ENCODE measurements at places on chromosomes 2 and 18. TPM values are rescaled to one million over a fixed set of nuclear protein-coding genes. Genes with fewer than 3 reads are reported as not detected.

Gene TEKT4
- total RNA-seq = 0.14 TPM

Gene FOSL2
- 162 TPM for total RNA-seq

Gene CXCR1
- not detected for total RNA-seq

Gene RGPD4
- not detected for total RNA-seq

Gene G6PC2
- not detected for total RNA-seq

Gene RTKN
- 86.4 TPM for total RNA-seq

Gene NTSR2
- total RNA-seq = not detected

Gene MOCOS
- total RNA-seq = 7.5 TPM

Gene PLEKHB2
- total RNA-seq = 71.4 TPM

Gene FBXO36
- total RNA-seq = 2.3 TPM

Gene TUBB8B
- not detected for total RNA-seq

Gene ADAM23
- total RNA-seq = 2.4 TPM

Gene CD207
- total RNA-seq = 0.52 TPM

Gene C1GALT1C1L
- 0.92 TPM for total RNA-seq

Gene ANKRD30B
- not detected for total RNA-seq

Gene FHL2
- total RNA-seq = 59.1 TPM

Gene EPAS1
- 221 TPM for total RNA-seq

Gene DSG4
- total RNA-seq = not detected

Gene STARD6
- total RNA-seq = not detected

Gene RPL37A
- 1,676 TPM for total RNA-seq

Gene MGAT4A
- 34.4 TPM for total RNA-seq

Gene FBXO11
- total RNA-seq = 58.2 TPM

Gene COL4A4
- 30.4 TPM for total RNA-seq

Gene DSG2
- total RNA-seq = 103 TPM

Gene GPR17
- 0.17 TPM for total RNA-seq

Gene CASP10
- total RNA-seq = 18.9 TPM

Gene EGR4
- not detected for total RNA-seq

Gene IL37
- 0.29 TPM for total RNA-seq

Gene MYO3B
- total RNA-seq = 0.23 TPM

Gene CFAP65
- 0.29 TPM for total RNA-seq

Gene EMX1
- total RNA-seq = 0.12 TPM

Gene CRYGD
- not detected for total RNA-seq

Gene DCDC2C
- 0.14 TPM for total RNA-seq

Gene FEV
- total RNA-seq = not detected

Gene HOXD11
- not detected for total RNA-seq

Gene TTN
- total RNA-seq = 92.5 TPM

Gene ZNF804A
- total RNA-seq = 4.1 TPM

Gene COQ10B
- 22.7 TPM for total RNA-seq

Gene SETBP1
- total RNA-seq = 36.2 TPM

Gene DLGAP1
- 105 TPM for total RNA-seq

Gene CCDC74B
- 3.4 TPM for total RNA-seq

Gene PFN4
- total RNA-seq = 0.35 TPM

Gene CTIF
- 101 TPM for total RNA-seq

Gene CDK5R2
- total RNA-seq = 0.14 TPM

Gene PKP4
- total RNA-seq = 90.3 TPM

Gene CPS1
- 5.5 TPM for total RNA-seq

Gene KDSR
- 59.4 TPM for total RNA-seq

Gene IL1RL1
- 8.7 TPM for total RNA-seq

All from mucosa of gallbladder (tissue), 1 donor.